Activated CD8-positive, alpha-beta memory T cell treated with anti-CD3 and anti-CD28 coated beads for 1 hour (primary cell): ENCODE measurements at places on chromosomes 3 and 15.

DNA sequence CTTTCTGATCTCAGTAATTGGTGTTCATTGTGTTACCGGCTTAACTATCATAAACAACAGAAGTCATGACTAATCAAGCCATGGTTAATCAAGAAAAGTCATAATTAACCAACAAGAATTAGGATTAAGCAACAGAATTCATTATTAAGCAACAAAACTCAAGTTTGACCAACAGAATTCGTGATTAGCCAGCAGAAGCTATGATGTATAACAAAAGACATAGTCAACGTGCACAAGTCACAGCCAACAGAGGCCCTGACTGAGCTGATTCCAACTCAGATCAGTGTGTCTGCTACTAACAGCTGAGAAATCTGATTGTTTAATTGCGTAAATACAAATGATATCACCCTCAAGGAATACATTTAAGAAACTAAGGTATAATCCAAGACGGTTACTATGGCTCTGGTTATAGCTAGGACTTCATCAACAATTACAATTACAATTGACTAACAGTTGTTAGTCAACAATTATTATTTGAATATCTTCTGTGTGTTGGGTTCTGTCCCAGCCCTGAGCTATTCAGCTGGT, 67.7 kb downstream of the RARB start:
- DNase-seq: no peak

DNA sequence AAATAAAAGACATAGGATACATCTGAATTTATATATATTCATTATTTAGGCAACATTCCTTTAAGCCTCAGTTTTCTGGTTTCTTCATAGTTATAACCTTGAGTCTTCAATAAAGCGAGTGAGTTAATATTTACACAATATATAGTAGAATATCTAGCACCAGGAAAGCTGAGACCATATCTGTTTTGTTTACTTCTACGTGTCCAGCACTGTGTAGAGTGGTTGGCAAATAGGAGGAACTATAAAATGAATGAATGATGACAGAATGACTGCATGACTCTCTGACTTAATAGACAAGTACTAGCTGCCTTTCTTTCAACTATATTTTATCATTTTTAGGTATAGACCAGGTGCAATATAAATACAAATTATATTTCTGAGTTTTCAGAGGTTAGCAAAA, 197.8 kb upstream of the RBMS3 start:
- DNase-seq: no peak

DNA sequence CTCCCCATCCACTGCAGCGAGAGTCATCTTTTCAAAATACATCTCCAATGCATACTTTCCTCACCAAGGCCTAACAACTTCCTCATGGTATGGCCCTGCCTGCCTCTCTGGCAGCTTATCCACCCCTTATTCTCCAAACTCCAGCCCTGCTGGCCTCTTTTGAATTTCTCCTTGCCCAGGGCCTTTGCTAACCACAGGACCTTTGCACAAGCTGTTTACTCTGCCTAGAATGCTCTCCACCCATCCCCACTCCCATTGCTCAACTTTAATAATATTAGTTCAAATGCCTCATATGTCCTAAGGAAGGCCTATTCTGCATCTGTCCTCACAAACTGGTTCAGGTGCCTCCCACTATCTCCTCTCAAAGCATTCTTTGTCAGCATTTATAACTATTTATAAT, 230.7 kb downstream of the CADPS start:
- DNase-seq: no peak

- DNase-seq: no peak
Observed at GRCh38 chr3:15498431-15499214, 22.9 kb downstream of the COLQ start.

GRCh38 chr3:110589341-110589740, 482.3 kb upstream of the NECTIN3 start:
- no peak for DNase-seq

DNA sequence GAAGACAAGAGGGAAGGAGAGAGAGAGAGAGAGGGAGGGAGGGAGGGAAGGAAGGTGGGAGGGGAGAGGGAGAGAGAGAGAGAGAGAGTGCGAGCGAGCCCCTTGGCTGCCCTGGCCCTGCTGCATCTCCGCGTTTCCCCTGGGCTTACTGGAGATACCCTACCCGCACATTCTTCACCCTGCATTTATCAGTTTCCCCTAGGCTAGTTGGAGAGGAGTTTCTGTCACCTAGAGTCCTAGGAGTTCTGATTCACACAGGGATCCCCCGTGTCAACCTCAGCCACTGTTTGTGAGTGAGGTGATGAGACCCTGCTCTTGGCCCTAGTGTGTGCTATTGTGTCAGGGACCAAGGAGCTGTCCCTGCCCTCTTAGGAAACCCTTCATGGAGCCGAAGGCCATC, 18.7 kb downstream of the BHLHE40 start:
- DNase-seq: no peak

- no peak for DNase-seq
Observed at GRCh38 chr3:179676081-179676480, 23.2 kb downstream of the USP13 start.

GRCh38 chr3:126431103-126431534, 36.4 kb downstream of the CFAP100 start:
- DNase-seq: no peak

DNA sequence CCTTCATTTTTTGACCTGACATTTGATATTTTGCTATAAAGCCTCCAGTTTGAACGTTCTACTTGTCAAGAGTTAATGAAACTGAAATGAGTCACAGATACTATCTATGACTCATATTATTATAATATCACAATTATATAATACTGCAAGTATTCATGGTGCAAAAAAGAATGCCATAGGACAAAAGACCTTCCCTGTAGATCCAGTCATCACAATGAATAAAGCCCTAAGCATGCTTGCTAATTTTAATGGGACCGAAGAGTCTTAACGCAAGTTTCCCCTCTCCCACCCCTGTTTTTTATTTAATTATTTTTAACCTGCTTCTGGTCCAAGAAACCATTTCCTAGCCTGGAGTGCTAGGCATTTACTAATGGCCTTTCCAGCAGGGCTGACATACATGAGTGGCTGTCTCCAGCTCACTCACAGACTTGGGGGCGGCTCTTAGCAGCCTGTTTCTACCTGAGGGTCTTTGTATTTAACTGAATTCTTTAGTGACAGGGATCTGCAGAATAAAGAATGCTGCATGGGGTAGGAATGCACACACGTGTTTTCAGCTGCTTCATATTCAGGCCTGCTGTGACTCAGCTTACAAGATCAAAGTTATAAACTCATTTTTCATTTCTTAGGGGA, 61.2 kb downstream of the THBS1 start:
- no peak for DNase-seq

GRCh38 chr3:37984596-37984995, 6.0 kb upstream of the VILL start:
- DNase-seq: no peak

GRCh38 chr3:108472001-108472591, 38.3 kb downstream of the MYH15 start:
- no peak for DNase-seq

- no peak for DNase-seq
Observed at GRCh38 chr3:176469694-176470205, 727.5 kb downstream of the TBL1XR1 start.

GRCh38 chr3:155676252-155676981, 68.5 kb downstream of the PLCH1 start:
- no peak for DNase-seq

DNA sequence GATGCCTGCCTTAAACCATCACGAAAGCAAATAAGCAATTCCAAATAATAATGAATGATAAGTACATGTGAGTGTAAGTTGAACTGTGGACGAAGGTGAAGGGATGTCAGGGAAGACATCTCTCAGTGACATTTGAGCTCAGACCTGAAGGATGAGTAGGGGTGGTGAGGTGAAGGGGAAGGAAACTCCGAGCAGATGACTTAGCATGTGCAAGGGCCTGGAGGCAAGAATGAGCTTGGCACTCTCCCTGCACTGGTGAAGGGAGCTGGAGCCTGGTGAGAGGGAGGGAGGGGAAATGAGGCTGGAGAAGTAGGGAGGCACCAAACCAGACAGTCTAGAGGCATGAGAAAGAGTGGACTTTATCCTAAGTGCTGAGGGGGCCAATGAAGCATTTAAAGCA, 84.3 kb downstream of the MTHFS start:
- DNase-seq: no peak

- no peak for DNase-seq
Observed at GRCh38 chr3:72338942-72339669, 509.1 kb downstream of the SHQ1 start.

DNA sequence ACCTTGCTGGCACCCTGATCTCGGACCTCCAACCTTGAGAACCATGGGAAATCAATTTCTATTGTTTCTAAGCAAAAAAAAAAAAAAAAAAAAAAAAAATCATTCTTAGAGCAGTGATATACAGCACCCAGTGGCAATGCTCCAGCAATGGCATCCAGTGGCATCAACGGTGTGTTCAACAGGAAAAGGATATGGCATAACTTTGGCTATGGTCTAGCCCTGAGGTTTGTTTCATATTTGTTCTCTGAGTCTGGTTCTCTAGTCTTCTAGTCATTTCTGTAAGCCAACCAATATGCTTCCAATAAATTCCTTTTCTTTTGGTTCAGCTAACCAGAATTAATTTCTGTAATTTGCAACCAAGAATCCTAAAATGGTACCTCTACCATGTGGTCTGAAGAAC, 19.2 kb downstream of the DENND4A start:
- no peak for DNase-seq

DNA sequence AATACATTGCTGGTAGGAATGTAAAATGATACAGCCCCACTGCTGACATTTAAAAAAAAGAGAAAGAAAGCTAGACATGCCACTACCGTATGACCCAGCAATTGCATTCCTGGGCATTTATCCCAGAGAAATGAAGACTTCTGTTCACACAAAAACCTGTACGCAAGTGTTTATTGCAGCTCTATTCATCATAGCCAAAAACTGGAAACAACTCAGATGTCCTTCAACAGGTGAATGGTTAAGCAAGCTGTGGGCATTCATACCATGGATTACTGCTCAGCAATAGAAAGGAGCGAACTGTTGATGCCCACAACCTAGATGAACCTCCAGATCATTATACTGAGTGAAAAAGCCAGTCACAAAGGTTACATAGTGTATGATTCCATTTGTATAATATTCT, 132.5 kb downstream of the MAP2K5 start:
- DNase-seq: no peak

- no peak for DNase-seq
Observed at GRCh38 chr3:127017229-127017628, 34.3 kb downstream of the PLXNA1 start.

- no peak for DNase-seq
Observed at GRCh38 chr3:81632659-81633058, 128.8 kb downstream of the GBE1 start.

DNA sequence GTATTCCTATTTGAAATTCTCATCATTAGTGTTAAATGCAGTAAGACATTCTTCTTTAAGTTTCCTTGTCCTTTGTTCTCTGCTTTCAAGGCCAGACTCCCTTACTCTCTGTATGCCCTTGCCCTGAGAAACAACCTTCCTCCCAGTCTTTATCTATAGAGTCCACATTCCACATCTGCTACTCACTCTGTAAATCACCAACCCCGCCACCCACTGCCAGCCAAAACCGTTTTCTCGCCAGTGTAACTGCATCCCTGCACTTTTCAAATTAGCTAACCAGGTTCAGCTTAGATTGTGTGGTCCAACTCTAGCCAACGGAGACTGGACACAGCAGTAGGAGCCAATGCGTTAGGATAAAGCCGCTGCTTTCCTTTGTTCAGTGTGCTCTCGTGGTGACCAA, 402.4 kb upstream of the PDZRN3 start:
- no peak for DNase-seq

- DNase-seq: no peak
Observed at GRCh38 chr15:89502867-89503595, 6.6 kb upstream of the RHCG start.

DNA sequence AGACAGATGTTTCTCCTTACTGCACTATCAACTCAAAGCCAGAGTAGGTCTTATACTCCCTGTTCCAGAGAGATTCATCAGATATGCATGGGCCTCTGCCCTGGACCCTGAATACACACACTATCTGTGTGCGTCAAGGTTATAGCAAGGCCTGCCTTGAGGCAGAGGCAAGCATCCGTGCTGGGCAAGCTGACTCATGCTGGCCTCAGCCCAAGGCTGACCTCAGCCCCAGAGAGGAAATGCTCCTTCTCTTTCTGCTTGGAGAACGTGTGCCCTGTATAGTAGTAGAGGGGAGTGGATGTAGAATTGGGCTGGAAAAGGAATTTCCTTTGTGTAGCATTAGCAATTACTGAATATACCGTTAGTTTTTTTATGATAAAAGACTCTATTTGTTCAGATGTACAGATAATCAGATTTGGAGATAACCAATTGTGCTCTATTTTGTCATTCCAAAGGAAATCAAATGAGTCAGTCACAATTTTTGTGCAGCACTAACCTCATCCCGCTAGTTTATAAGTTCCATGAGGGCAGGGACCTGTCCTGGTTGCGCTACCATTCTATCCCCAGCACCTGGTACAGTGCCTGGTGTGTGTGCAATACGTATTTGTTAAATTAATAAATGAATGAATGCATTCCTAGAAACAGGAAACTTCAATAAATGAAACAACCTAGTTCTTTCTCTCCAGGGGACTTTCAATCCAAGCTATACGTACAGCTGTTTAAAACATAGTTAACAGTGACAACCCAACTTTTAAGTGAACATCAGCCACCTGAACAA, 13.3 kb upstream of the PAQR9 start:
- DNase-seq: no peak

- no peak for DNase-seq
Observed at GRCh38 chr15:62734706-62735105, 307.8 kb upstream of the TPM1 start.

- no peak for DNase-seq
Observed at GRCh38 chr3:63142681-63143080, 135.4 kb upstream of the SYNPR start.

DNA sequence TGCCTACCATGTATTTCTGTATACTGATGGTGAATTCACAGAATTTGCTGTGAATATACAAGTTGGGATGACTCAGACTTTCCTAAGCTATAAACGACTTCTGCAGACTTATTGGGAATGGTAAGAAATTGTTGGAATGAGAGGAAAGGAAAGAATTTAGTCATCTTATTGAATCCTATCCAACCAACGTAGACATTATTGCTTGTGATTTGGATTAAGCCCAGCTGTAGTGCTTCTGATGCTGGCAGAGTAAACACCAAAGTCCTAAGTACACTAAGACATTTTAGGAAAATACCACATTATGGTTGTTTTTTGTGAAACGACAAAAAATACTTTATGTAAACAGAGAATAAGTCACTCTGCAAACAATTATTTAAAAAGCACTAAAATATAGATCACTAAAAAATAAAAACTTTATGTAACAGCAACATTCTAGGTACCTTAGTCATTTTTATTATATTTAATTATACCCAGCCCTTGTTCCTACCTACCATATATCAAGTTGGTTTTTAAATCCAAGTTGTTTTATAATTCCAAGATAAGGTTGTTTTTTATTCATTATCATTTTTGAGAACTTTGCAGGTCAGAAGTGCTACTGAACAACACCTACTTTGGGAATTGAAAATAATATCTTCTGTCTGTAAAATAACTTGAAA, 99.2 kb upstream of the MLF1 start:
- no peak for DNase-seq

- DNase-seq: no peak
Observed at GRCh38 chr3:16928386-16929132, 43.8 kb downstream of the PLCL2 start.

GRCh38 chr3:152943645-152944044, 108.7 kb downstream of the P2RY1 start:
- DNase-seq: no peak
